Suprapubic skin (tissue), 4 donors: ENCODE measurements at places on chromosomes 7 and 10. TPM values are rescaled to one million over a fixed set of nuclear protein-coding genes. Genes with fewer than 3 reads are reported as not detected.

Gene NUTM2A
- 2.3 TPM for total RNA-seq

DNA sequence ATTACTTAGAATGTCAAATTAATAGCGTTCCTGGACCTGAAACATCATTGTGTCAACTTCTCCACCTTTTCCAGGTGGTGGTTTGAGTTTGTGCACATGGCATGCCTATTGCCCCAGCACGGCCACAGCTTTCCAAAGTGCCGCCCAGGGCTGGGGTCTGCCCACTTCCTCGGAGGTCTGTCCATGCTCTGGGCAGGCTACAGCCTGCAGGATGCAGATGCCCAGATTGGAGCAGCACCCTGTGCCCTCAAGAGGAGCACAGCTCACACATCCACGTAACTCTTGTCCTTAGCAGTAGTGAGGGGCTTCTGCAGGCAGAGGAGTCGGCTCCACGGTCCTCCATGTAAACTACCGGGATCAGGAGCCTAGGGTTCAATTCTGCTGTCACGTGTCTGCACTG is 238.6 kb downstream of the EBF3 start:
- peak; percentile 39 for DNase-seq

DNA sequence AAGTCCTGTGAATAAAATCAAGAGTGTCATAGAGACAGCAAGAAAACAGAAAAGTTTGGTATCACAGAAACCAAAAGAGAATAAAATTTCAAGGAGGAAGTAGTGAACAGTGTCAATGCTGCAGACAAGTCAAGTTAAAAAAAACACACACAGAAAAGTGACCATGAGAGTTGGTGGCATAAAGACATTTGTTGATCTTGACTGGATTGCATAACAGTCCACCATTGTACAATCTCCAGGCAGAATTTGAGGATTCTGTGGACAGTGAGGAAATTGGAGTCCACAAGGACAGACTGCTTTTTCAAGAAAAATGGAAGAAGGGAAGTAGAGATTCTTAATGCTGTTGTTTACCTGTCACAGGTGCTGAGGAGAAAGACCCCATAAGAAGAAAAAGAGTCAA is 412.5 kb downstream of the PLXDC2 start:
- no peak for DNase-seq

GRCh38 chr10:11715815-11716494 is 26.2 kb upstream of the ECHDC3 start:
- no peak for DNase-seq

GRCh38 chr10:26627324-26627723 is 70.2 kb upstream of the PDSS1 start:
- DNase-seq: no peak

DNA sequence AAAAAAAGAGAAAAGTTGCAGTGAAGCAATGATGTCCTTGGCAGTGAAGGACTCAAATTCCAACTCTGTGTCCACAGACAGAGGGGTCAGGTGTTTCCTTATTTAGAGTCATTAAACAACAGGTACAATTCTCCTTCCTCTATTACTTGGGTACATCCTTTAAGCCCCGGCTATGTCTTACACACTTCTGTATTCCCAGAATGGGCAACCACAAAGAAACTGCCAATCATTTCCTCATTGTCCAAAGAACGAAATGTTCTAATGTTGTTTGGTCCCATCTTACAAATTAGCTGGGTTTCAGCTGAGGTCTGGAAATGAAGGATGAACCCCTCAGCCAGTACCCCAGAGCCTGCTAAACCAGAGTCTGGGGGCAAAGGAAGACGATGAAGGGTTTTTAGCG is 59.5 kb downstream of the GRB10 start:
- DNase-seq: no peak

DNA sequence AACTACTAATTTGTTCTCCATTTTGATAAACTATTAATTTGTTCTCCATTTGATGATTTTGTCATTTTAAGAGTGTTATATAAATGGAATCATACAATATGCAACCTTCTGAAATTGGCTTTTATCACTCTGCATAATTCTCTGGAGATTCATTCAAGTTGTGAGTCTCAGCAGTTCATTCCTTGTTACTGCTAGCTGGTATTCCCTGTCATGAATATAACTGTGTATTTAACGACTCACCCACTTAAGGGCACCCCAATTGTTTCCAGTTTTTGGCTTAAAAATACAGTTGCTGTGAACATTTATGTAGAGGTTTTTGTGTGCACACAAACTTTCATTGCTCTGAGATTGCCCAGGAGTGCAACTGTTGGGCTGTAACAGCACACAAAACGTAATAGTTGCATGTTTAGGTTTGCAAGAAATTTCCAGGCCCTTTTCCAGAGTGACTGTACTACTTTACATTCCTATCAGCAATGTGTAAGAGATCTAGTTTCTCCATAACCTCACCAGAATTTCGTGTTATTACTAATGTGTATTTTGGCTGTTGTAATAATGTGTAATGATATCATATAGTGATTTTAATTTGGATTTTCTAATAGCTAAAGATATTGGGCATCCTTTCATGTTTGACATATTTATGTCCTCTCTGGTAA is 153.2 kb upstream of the ADCY1 start:
- no peak for DNase-seq

DNA sequence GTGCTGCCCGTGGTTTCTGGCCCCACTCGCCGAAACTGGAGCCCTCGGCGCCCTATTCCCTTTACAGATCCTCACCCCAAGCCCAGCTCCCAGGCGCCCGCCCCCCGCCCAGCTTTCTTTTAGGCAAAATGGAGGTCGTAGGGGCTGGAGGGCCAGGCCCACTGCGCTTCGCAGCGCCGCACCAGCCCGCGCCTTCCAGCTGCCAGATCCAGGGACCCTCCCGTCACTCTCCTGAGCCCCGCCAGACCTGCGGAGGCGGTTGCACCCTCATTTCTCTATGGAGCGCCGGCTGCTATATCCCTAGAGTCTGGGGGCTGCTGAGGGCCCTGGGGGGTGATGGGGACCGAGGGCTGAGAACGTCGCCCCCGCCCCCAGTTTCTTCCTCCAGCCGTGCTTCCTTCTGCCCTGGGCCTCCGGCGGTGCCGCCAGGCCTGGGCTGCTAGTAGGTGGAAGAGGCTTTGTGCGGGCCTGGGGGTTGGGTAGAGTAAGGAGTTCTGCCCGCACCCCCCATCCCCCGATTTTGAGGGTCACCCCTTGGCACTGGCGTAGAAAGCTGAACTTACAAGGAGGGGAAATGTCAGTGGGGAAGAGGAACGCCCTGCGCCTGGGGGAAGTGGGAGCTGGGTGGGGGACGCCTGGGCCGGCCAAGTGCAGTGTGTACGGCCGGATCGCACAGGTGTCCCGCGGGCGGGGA is 1.0 kb downstream of the GNB2 start:
- DNase-seq: peak; percentile 82

- DNase-seq: no peak
Measured at GRCh38 chr10:6012121-6012905, 35.0 kb upstream of the IL15RA start.
